ENCODE measurements at places on chromosomes 6 and 20.

- no peak for DNase-seq
Measured at GRCh38 chr6:125749865-125750691, 646 bp downstream of the HEY2 start.

- no peak for DNase-seq
Measured at GRCh38 chr6:123380257-123380656, 256.5 kb downstream of the TRDN start.

DNA sequence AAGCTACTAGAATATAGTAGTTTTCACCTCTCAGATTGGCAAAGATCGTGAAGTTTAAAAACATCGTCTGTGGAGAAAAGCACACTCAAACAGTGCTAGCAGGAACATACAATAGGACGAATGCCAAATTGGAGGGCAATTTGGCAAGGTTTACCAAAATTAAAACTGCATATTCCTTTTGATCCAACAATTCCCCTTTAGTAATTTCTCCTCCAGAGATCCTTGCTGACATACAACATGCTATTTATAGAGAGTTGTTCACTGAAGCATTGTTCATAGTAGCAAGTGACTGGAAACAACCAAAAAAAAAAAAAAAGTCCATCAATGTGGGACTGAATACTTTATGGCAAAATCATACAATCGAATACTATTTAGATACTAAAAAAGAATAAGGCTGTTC is 202.2 kb downstream of the ATXN1 start:
- DNase-seq: no peak

DNA sequence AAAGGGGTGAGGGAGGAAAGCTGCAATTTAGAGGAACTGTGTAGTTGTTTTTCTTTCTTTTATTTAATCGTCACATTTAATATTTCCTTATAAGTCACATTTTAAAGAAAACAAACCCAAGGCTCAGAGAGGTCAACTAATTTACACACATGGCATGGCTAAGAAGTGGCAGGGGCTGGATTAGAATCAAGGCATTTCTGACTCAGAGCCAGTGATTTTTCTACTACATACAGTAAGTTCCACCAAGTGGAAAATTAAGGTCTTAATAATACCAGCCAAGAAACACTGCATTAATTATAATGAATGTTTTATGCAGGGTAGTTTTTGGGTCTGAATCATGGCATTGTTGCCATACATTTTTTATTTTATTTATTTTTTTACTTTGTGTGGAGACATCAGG is 607.7 kb upstream of the CITED2 start:
- DNase-seq: no peak

DNA sequence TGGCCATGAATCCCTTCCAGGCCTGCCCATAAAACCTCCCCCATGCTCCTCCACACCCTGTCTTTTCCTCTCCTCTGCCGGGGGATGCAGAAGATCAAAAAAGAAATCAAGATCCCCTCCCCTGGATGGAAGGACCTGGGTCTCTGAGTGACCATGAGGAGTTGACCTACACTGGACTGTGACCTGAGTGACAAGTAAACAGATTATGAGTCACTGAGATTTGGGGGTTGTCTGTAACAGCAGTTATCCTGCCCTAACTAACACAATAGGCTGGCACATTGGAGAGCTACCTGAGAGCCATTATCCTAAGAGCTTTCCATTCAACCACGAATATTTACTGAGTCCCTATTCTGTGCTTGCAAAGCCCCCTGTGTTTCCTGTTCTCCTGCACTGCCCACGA is 28.4 kb upstream of the SIRPA start:
- no peak for DNase-seq

GRCh38 chr20:53735536-53736050 is 142.0 kb upstream of the ZNF217 start:
- no peak for DNase-seq

GRCh38 chr6:6785163-6785521 is 196.6 kb downstream of the LY86 start:
- no peak for DNase-seq

GRCh38 chr6:41039060-41039998 is at the start of gene UNC5CL:
Gene UNC5CL, minus strand, starts transcription at chr6:41039221. Its CDS starts 4,147 bp downstream, at chr6:41035074.
- peak; percentile 14 for DNase-seq

GRCh38 chr6:148530394-148530953 is 187.8 kb downstream of the SASH1 start:
- no peak for DNase-seq

Measured in stimulated activated CD8-positive, alpha-beta memory T cell treated with anti-CD3 and anti-CD28 coated beads, Interleukin-4, amount 100 ng/mL, for 4 hours (primary cell).